M059J (cell line): ENCODE measurements at places on chromosomes 11 and 22. TPM values are rescaled to one million over a fixed set of nuclear protein-coding genes. Genes with fewer than 3 reads are reported as not detected.

GLB1L2 gene
- total RNA-seq, result not detected in 2 replicates

SLC22A25 gene
- not detected in 2 replicates for total RNA-seq

MAPK8IP2 gene
- total RNA-seq, result 0.10 and 0.74 TPM in 2 replicates

POTEH gene
- total RNA-seq, result not detected in 2 replicates

TBX1 gene
- total RNA-seq, result 0.10 TPM in 1 of 2 replicates, not detected in the other

OR8G5 gene
- total RNA-seq, result not detected in 2 replicates

ROBO4 gene
- total RNA-seq, result 0.20 and 0.99 TPM in 2 replicates

GRCh38 chr11:94673386-94673785, 94.8 kb upstream of the AMOTL1 start:
- no peak for DNase-seq

DNA sequence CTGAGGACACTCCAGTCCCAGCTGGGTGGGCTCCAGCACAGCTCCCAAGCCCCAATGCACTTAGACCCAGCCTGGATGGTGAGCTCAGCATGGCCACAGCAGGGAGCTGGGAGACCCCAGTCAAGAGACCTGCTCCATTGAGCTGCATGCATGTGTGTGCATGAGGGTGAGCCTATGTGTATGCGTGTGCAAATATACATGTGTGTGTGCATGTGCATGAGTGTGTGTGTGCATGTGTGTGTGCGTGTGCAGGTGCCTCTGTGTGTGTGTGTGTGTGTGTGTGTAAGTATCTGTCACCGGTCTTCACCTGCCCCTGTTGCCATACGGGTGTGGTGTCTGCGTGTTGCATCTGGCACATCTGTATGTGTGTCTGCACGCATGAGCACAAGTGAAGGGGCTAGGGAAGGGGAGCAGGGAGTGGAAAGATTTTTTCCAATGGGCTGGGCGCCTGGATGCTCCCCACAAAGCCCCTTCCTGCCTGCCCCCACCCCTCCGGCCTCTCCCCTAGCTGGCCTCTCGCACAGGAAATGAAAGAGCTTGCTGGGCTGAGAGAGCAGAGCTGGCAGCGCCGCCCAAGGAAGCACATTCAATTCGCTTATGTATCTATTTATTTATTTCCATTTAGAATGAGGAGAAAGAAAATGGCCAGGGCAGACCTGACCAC, 4.1 kb downstream of the TSPAN32 start:
- no peak for DNase-seq

GRCh38 chr11:87574193-87574592, 536.5 kb downstream of the TMEM135 start:
- DNase-seq, result no peak

DNA sequence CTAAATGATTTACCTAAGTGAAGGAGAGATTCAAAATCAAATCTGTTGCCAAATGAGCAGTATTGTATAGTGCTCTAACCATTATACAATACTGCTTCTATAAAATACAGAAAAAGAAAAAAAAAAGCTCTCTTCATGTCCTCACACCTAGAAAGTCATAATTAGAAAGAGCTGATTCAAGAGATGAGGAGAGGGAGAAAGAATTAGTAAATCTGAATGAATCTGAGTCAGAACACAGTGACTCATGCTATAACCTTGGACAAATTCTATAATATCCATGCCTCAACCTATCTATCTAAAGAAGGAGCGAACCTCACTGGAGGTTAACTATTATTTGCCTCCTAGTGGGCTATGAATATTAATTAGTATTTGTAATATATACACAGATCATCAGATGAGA, 29.4 kb downstream of the AMBRA1 start:
- DNase-seq, result peak; percentile 67

GRCh38 chr11:12469451-12469850, 92.1 kb downstream of the PARVA start:
- DNase-seq, result no peak

GRCh38 chr11:83002053-83002452, 69.6 kb downstream of the RAB30 start:
- DNase-seq, result no peak

DNA sequence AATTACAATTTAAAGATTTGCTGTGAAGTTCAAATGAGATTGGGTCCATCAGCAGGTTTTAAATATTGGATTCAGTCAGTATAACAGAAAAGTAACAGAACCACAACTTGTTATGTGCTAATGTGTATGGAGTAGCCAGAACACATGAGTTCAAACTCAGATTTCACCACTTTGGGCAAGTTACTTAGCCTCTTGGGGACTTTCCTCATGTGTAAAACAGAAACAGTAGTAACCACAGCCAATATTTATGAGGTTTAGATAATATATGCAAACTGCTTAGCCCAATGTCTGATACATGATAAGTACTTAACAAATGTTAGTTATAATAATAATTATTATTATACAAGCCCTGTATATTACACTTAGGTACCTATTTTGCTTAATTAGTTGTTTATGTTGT, 21.8 kb upstream of the SLC5A12 start:
- DNase-seq, result no peak

GRCh38 chr11:102368472-102368871, 21.5 kb downstream of the BIRC2 start:
- no peak for DNase-seq

GRCh38 chr22:20955548-20955947, 11.5 kb upstream of the AIFM3 start:
- no peak for DNase-seq
